A549 treated with CpdA at 1 μM for 4 hours (cell line): ENCODE measurements at places on chromosomes 16 and 17. TPM values are rescaled to one million over a fixed set of nuclear protein-coding genes. Genes with fewer than 3 reads are reported as not detected.

The PRDM7 gene
- not detected in 5 replicates for total RNA-seq

The MT4 gene
- not detected in 5 replicates for total RNA-seq

The CDR2L gene
- 33.1 to 46.8 TPM (median 45.6 TPM) in 5 replicates for total RNA-seq

The SMIM36 gene
- total RNA-seq: not detected in 5 replicates
